ENCODE measurements at places on chromosomes 2 and 18. TPM values are rescaled to one million over a fixed set of nuclear protein-coding genes. Genes with fewer than 3 reads are reported as not detected.

SERPINB4 gene
- polyA plus RNA-seq, result 1.0 TPM

REG1B gene
- 0.75 TPM for polyA plus RNA-seq

NFE2L2 gene
- 66.6 TPM for polyA plus RNA-seq

DNA sequence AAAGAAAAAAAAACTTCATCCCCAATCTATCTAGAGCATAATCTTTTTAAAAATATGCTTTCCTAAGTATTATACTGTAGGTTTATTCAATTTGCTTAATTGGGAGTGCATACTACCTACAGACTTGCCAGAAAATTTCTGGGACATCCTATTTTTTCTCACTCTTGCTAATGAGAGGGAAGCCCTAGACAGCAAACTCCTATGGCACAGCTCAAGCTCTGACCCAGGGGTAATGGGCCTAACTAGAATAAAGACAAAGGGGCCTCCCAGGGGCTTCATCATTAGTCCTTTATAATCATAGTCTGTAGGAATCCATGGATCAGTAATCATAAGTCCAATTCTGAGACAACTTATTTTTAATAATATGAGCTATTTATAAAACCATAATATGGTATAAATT lies 142.6 kb upstream of the ITGA4 start:
- H3K4me3 ChIP-seq, result no peak overlapping the region
- H3K36me3 ChIP-seq, result no peaks in the 10 kb centered on the region
- no peaks in the 10 kb centered on the region for H3K27me3 ChIP-seq
- H3K4me1 ChIP-seq, result no peaks in the 10 kb centered on the region
- no peak overlapping the region for H3K27ac ChIP-seq

DNA sequence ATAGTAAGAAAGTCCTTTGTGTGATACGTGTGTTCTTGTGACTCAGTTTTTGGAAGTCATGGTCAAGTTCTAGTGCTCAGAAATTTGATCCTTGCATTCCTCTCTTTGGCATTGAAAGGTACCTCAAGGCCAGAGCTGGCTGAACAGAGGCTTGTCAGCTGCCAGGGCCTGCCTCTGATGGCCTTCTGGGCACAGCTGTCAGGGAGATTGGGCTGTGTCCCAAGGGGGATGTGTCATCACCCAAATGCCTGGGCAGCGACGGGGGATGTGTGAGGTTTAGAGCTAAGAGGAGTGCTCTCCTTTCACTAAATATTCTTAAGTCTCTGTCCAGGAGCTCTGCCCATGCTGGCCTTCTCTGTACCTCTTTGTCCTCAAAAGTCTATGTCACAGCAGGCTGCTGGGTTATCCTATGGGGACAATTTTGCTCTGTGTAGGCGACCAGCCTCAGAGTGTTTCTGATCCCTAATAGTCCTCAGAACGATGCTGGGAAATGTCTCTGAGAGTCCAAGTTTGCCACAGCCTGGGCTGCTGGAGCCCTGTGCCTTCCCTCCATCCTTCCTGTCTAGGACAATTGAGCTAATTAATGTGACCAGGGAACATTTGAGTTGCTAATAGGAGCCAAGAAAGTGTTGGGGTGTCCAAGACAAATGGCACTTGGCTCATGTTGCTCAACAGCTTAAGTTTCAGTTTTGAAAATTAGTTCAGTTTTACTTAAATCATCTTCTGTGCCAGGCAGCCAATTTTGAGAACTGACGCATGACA lies 115.4 kb upstream of the ZNF521 start:
- no peak overlapping the region for H3K4me3 ChIP-seq
- no peaks in the 10 kb centered on the region for H3K4me1 ChIP-seq
- DNase-seq, result peak; percentile 23
- H3K36me3 ChIP-seq, result no peaks in the 10 kb centered on the region
- no peaks in the 10 kb centered on the region for H3K27me3 ChIP-seq

DNA sequence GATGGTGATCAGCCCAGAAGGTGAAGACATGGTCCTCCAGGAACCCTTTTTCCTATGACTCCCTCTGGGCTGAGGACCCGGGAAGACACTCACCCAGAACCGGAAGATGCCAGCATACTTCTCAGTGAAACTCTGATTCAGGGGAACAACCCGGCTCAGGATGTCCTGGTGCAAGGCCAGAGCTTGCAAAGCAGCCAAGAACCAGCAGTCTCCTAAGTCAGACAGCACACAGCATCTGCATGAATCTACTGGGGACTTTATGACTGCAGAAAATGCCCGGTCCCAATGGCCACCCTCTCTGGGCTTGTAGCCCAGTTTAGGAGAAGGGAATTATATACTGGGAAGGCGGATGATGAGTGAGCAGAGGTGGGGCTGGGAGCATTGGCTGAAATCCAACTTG lies 15.3 kb downstream of the CAPN14 start:
- H3K27me3 ChIP-seq, result no peaks in the 10 kb centered on the region
- no peak overlapping the region for H3K27ac ChIP-seq

- H3K36me3 ChIP-seq, result no peaks in the 10 kb centered on the region
- no peak overlapping the region for H3K27ac ChIP-seq
- no peak overlapping the region for H3K4me3 ChIP-seq
Measured at GRCh38 chr2:186347472-186347871, 138.6 kb upstream of the ZC3H15 start.

DNA sequence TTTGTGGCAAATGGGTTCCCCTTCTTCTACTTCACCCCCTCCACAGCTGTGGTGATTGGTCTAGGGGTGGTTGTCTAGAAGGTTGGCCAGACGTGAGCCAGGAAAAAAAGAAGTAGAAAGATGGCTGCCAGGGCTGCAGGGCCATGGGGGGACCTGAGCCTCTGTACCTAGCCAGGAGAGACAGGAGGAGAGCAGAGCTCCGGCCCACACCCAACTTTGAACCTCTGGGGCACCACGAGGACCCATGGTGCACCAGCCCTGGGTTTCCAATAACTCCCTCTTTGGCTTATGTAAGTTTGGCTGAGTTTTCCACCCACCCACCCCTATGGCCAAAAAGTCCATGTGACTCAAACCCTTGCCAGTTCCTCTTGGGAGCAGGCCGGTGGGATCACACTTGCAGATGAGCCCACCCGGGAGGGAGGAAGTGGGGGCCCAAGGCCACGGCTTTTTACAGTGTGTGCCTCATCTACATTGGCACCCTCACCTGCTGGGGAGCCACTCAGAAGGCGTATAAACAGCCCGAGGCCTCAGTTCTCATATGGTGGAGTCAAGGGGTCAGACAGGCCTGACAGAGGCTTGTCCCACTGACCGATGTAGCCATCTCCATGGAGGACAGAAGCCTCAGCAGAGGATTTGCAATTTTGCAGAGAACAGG lies 293.1 kb upstream of the HDAC4 start:
- no peaks in the 10 kb centered on the region for H3K27me3 ChIP-seq
- H3K4me1 ChIP-seq, result no peaks in the 10 kb centered on the region

DNA sequence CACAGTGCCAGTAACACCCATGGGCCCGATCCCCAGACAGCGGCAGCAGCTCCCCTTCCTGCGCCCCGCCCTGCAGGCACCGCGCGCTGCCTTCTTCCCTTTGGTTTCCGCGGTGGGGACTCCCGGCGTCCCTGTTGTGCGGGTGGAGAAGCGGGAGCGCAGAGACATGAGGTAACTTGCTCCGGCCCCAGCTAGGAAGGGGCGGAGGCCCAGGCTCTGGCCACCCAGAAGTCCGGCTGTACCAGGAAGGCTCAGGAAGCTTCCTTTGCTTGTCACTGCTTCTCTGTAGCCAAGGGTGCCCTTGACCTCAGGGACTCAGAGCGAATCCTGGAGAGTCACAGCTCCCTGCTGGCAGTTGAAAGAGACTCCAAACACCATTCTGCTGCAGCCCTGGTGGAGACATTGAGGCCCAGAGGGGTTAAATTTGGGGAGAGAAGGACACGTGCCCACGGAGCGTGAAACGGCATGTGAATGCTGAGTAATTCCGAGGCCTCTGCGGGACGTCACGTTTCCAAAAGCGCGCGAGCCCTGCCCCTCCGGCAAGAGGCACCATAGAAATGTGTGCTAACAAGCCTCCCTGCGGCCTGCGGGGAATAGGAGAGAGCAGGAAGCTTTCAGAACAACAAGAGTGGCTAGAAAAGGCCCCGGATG lies 6.7 kb upstream of the ADCY3 start:
- H3K4me3 ChIP-seq, result no peak overlapping the region
- DNase-seq, result peak; percentile 54
- H3K36me3 ChIP-seq, result no peaks in the 10 kb centered on the region

- H3K4me3 ChIP-seq, result no peak overlapping the region
- DNase-seq, result no peak
- H3K27ac ChIP-seq, result peak overlapping the region; percentile 45
- H3K36me3 ChIP-seq, result no peaks in the 10 kb centered on the region
- no peaks in the 10 kb centered on the region for H3K4me1 ChIP-seq
Measured at GRCh38 chr2:173138962-173139361, 63.3 kb downstream of the MAP3K20 start.

All from lung (tissue), 17 donors.